Prostate gland (tissue), 2 donors: ENCODE measurements at places on chromosomes 7 and 10. TPM values are rescaled to one million over a fixed set of nuclear protein-coding genes. Genes with fewer than 3 reads are reported as not detected.
A peak's percentile ranks its signal among the peaks of the same experiment; 100 is the strongest.

DNA sequence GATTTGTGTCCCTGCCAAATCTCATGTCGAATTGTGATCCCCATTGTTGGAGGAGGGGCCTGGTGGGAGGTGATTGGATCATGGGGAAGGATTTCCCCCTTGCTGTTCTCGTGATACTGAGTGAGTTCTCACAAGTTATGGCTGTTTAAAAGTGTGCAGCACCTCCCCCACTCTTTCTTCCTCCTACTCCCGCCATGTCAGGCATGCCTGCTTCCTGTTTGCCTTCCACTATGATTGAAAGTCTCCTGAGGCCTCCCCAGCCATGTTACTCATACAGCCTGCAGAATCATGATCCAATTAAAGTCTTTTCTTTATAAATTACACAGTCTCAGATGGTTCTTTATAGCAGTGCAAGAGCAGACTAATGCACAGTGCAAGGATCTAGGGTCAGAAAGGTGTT is 75.4 kb downstream of the CALD1 start:
- H3K27me3 ChIP-seq = no peaks in the 10 kb centered on the region
- H3K4me3 ChIP-seq = no peak overlapping the region
- no peak for DNase-seq
- H3K36me3 ChIP-seq = no peaks in the 10 kb centered on the region

DNA sequence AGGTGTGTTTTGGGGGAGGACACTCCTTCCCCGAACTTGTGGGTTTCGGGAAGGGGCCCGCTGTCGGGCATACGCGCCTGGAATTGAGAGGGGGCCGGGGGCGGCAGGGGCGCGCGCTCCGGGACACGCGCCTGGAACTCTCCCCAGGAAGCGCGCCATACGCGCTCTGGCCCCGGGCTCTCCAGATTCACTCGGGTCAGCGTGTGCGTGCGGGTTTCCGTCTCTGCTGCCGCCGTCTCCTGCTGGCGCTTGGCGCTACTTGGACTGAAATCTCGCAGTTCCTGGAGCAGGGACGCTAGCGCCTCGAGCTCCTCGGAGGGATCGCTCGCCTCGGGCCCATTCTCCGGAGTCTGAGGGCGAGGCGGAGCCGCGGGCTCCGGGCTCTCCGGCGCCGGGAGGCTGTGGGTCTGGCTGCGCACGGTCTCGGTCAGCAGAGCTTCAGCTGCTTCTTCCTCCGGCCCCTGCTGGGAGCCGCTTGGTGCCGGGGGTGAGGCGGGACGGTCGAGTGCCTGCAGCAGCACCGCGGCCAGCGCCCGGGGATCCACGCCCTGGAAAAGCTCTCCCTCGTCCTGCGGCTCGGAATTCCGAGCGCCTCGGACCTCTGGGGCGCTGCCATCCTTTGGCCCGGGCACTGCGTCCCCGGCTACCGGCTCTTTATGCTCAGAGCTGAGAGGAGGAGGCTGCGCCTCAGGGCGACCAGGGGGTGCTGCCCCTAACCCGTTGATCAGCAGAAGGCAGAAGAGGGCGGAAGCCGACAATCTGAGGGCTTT is 1.1 kb downstream of the VGF start:
- peak overlapping the region; percentile 33 for H3K4me3 ChIP-seq
- H3K27ac ChIP-seq = no peak overlapping the region
- no peak for DNase-seq
- no peaks in the 10 kb centered on the region for H3K36me3 ChIP-seq
- peaks cover 27% of the 10 kb centered on the region for H3K27me3 ChIP-seq

GRCh38 chr7:153675131-153675530 is 377.1 kb upstream of the DPP6 start:
- no peak overlapping the region for H3K27ac ChIP-seq
- no peaks in the 10 kb centered on the region for H3K4me1 ChIP-seq
- no peak overlapping the region for H3K4me3 ChIP-seq
- no peaks in the 10 kb centered on the region for H3K36me3 ChIP-seq

- no peaks in the 10 kb centered on the region for H3K4me1 ChIP-seq
- no peak overlapping the region for H3K4me3 ChIP-seq
- no peaks in the 10 kb centered on the region for H3K27me3 ChIP-seq
- H3K36me3 ChIP-seq = no peaks in the 10 kb centered on the region
- no peak for DNase-seq
- H3K27ac ChIP-seq = no peak overlapping the region
These were observed 149.6 kb upstream of the SEMA3E start for GRCh38 chr7:83798489-83798888.

- H3K4me1 ChIP-seq = no peaks in the 10 kb centered on the region
- H3K4me3 ChIP-seq = no peak overlapping the region
- no peaks in the 10 kb centered on the region for H3K27me3 ChIP-seq
- DNase-seq = no peak
- peaks cover 13% of the 10 kb centered on the region for H3K36me3 ChIP-seq
These were observed 33.0 kb downstream of the WDR37 start for GRCh38 chr10:1089017-1089689.

- H3K27ac ChIP-seq = no peak overlapping the region
- H3K4me3 ChIP-seq = no peak overlapping the region
- H3K27me3 ChIP-seq = no peaks in the 10 kb centered on the region
- no peak for DNase-seq
These were observed 26.6 kb downstream of the PDK4 start for GRCh38 chr7:95569720-95570119.

DNA sequence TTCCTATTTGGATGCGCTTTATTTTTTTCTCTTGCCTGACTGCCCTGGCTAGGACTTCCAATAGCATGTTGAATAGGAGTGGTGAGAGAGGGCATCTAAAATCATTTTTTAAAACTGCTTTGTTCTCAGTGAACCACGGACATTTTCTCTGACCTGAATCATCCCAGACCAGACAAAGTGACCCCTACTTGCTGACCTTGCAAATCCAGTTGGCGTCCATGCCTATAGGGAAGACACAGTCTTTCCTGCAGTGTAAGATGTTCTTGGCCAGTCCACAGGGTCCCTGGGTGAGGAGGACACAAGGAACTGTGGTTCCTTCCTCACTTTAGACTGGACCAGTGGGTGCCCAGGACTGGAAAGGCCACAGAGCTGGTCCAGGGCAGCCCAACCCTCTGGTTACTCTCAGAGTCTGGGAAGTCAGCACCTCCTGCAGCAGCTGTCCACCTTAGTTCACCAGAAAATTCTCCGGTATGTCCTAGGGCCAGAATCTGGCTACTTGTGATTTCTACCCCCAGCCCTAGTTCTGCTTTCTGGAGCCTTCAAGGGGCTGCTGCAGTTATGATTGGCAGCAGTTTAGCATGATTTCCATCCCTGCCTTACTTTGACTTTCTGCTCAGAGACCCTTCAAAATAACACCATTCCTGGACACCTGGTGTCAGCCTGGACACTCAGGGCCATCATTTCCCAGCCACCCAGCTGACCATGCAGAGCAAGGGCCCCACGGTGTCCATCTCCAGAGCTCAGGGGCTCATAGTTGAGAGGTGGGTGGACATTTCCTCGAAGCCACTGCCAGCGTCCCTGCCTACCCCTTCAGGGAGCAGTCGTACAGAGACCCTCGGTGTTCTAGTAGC is 19.3 kb downstream of the VIPR2 start:
- no peak overlapping the region for H3K4me3 ChIP-seq
- no peaks in the 10 kb centered on the region for H3K36me3 ChIP-seq
- no peaks in the 10 kb centered on the region for H3K27me3 ChIP-seq

DNA sequence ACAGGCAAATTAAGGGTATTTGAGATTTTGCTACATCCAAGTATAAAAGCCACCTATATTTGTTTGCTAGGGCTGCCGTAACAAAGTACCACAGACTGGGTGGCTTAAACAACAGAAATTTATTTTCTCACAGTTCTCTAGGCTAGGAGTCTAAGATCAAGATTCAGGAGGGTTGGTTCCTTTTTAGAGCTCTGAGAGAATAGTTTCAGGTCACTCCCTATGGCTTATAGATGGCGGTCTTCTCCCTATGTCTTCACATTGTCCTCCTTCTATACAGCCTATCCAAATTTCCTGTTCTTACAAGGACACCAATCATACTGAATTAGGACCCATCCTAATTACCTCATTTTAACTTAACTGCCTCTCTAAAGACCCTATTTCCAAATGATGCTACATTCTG is 11.2 kb downstream of the HYCC1 start:
- no peak overlapping the region for H3K4me3 ChIP-seq
- no peak for DNase-seq
- no peaks in the 10 kb centered on the region for H3K4me1 ChIP-seq
- no peaks in the 10 kb centered on the region for H3K36me3 ChIP-seq

- no peak overlapping the region for H3K4me3 ChIP-seq
- H3K27ac ChIP-seq = no peak overlapping the region
- DNase-seq = no peak
- no peaks in the 10 kb centered on the region for H3K27me3 ChIP-seq
- no peaks in the 10 kb centered on the region for H3K4me1 ChIP-seq
These were observed 30.6 kb downstream of the ANK3 start for GRCh38 chr10:60359066-60359465.

DNA sequence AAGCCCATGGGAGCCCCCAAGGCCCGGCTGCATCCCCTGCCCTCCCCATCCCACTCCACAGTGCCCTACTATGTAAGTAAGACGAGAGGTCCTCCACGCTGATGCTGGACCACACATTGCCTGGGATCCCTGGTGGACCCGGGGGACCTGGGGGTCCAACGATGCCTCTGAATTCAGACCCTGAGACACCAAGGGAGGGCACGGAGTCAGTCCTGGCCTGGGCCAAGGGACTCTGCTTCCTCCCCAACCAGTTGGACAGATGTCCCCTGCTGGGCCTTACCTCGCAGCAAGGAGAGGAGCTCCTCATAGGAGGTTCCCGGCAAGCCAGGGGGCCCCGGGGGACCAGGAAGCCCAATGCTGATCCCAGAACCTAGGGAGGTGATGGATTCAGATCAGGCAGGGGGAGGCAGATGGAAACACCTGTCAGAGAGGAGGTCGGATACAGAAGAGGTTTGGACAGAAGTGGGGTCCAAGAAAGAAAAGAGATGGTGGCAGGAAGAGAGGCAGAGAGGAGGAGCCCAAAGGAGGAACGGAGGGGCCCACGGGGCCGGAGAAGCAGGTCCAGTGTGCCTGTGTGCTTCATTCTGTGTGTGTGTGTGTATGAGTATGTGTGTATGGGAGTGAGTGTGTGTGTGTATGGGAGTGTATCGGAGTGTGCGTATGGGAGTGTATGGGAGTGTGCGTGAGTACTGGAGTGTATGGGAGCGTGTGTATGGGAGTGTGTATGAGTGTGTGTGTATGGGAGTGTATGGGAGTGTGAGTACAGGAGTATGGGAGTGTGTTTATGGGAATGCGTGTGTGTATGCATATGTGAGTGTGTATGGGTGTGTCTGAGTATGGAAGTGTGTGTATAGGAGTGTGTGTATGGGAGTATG is 50.2 kb downstream of the COL17A1 start:
- H3K27ac ChIP-seq = no peak overlapping the region
- no peaks in the 10 kb centered on the region for H3K27me3 ChIP-seq
- H3K4me3 ChIP-seq = no peak overlapping the region
- DNase-seq = no peak

DNA sequence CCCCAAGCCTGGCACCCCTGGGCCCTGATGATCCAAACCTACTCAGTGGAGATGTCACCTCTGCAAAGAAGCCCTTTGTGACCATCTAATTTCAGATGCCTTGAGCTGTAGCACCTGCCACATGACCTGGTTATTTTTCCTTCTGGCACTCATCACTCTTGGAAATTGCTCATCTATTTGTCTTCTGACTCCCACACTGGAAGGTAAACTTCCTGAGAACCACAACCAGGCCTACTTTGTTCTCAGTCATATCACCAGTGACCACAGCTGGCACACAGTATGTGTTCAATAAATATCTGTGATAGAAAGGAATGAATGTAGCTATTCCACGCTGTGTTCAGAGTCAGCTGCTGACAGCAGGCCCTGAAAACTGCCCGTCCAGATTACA is 97.1 kb downstream of the SH3PXD2A start:
- no peaks in the 10 kb centered on the region for H3K36me3 ChIP-seq
- no peaks in the 10 kb centered on the region for H3K4me1 ChIP-seq
- H3K4me3 ChIP-seq = no peak overlapping the region
- H3K27me3 ChIP-seq = no peaks in the 10 kb centered on the region

- no peak for DNase-seq
- H3K36me3 ChIP-seq = no peaks in the 10 kb centered on the region
- H3K4me1 ChIP-seq = no peaks in the 10 kb centered on the region
These were observed 372.0 kb upstream of the C7orf33 start for GRCh38 chr7:148218603-148219002.

GRCh38 chr10:116364868-116365267 is 40.6 kb downstream of the CCDC172 start:
- H3K4me3 ChIP-seq = no peak overlapping the region
- H3K4me1 ChIP-seq = no peaks in the 10 kb centered on the region
- no peaks in the 10 kb centered on the region for H3K36me3 ChIP-seq
- H3K27ac ChIP-seq = no peak overlapping the region

DNA sequence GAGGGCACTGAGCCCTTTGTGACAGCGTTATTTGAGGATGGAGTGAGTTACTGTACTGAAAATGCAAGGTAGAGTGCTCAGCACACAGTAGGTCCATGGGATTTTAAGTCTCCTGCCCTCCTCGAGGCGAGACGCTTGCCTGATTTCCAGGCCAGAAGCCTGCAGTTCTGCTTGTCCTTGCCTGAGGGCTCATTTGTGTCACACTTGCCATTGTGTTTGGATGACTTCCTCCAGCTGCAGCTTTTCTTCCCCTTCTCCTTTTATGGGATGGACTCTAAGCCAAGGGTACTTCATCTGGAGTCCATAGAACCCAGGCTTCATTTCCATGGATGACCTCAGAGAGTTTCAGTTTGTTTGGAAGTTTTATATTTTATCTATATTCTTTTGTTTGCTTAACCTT is 304.2 kb upstream of the BMPER start:
- H3K36me3 ChIP-seq = no peaks in the 10 kb centered on the region
- no peak overlapping the region for H3K4me3 ChIP-seq
- DNase-seq = no peak
- no peaks in the 10 kb centered on the region for H3K27me3 ChIP-seq

- H3K27me3 ChIP-seq = no peaks in the 10 kb centered on the region
- H3K4me1 ChIP-seq = no peaks in the 10 kb centered on the region
- no peak for DNase-seq
- peak overlapping the region; percentile 85 for H3K27ac ChIP-seq
These were observed 2.5 kb downstream of the ZEB1 start for GRCh38 chr10:31321396-31321941.

GRCh38 chr10:72081772-72082590 is 6.4 kb downstream of the SPOCK2 start:
- no peaks in the 10 kb centered on the region for H3K4me1 ChIP-seq
- H3K27me3 ChIP-seq = no peaks in the 10 kb centered on the region
- no peak overlapping the region for H3K27ac ChIP-seq
- no peak overlapping the region for H3K4me3 ChIP-seq
- no peaks in the 10 kb centered on the region for H3K36me3 ChIP-seq

Gene ADAP1
- 8.3 TPM for total RNA-seq

Gene POLL
- 44.7 TPM for total RNA-seq

Gene CTNNA3
- 0.27 TPM for total RNA-seq

Gene BMPER
- 4.5 TPM for total RNA-seq

Gene PNLIPRP2
- total RNA-seq = not detected
